ENCODE measurements at places on chromosomes 5 and 9. TPM values are rescaled to one million over a fixed set of nuclear protein-coding genes. Genes with fewer than 3 reads are reported as not detected.

GRCh38 chr5:175572886-175573285 lies 85.0 kb upstream of the HRH2 start:
- peak; percentile 64 for DNase-seq

DNA sequence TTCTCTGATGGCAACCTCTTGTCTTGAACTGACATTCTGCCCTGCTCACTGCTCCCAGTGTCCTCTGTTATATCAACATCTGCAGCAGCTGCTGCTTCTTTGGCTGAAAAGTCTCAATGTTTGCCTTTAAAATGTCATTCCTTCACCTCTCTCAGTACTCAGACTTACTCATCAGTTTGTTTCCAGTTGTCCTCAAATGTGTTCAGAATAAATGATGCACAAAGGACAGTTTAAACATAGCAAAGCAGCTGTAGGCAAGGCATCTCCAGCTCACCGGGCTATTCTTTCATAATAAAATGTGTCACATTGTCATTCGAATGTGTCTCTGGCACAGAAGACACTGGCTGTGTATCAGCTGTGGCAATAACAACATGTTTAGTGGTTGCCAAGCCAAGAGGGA lies 590.9 kb upstream of the ZNF608 start:
- no peak for DNase-seq

ALDOB gene
- not detected for total RNA-seq

DNA sequence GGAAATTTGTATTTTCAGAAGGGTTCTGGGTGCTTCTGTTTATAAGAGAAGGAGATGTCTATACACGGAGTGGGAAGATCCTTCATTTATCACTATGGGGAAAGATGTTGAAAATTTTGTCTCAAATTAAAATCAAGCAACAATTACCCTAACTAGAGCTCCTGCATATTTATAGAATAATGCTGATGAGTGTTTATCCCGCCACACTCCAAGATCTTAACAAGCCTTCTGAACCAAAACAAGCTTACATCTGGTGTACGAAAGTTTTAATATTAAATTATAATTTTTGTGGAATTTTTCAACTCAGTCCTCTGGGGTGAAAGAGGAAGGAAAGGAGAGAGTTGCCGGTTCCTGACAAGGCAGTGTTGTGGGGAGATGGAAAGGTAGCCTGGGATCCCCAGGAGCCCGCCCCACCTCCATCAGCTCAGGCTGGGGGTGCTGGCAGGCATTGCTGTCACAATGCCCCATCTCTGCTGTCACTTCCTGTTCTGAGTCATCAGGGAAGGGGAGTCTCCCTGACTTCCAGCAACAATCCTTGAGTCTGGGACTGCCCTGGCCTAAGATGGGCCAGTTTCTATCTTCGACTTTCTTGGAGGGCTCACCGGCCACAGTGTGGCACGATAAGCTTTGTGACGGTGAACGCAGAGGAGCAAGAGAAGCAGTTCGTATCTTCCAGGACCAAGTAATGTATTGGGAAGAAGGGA lies 64.5 kb downstream of the ERAP1 start:
- peak; percentile 32 for DNase-seq

DNA sequence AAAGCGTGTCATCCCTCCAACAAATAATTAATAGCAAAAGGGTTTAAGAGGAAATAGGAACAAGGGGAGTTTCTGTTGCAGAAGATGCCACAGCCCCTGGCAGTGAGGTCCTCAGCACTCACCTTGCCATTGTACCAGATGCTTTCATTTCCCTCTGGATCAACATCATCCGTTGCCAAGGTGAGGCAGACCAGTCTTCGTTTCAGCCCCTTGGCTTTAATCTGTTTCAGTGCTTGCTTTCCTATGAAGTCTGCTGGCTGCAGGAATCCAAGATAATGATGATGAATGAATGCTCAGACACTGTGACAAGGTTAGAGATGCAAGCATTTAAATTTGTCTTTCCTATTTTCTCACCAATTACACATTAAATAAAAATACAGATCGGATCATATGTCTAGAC lies 20.0 kb upstream of the ARSB start:
- no peak for DNase-seq

DNA sequence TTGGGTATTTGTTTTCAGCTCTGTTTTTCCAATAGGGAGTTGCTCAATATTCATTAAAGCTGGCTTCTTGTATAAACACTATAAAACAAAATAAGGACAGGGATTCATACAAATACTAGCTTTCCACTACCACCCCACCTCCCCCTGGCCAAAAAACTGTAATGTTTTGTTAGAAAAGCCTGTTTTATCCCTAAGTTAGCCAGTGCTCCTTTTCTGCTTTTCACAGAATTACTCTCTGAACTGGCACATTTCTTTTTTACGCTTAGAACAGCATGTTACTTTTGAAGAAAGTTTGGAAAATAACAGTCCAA lies 147.4 kb upstream of the DMRT1 start:
- no peak for DNase-seq

MAMDC2 gene
- not detected for total RNA-seq

TAF11L5 gene
- total RNA-seq = not detected

DNA sequence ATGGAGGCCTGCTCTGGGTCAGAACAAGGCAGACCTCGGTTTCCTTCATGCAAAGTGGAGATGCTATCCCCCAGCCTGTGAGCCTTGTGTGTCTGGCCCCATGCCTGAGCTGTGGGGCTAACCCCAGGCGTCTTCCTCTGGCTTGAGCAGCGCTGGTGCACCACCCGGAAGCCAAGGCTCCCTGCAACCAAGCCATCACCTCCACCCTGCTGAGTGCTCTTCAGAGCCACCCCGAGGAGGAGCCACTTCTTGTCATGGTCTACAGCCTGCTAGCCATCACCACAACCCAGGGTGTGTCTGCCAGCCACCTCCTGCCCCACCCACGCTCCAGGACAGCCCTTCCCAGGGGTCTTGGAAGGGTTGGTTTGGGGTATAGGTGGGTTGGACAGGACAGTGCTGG lies 16.2 kb downstream of the REXO4 start:
- no peak for DNase-seq

GRCh38 chr9:110808599-110808980 lies 140.0 kb downstream of the MUSK start:
- DNase-seq = no peak

MSMP gene
- total RNA-seq = not detected

- DNase-seq = no peak
Observed at GRCh38 chr9:12658531-12659209, 34.5 kb upstream of the TYRP1 start.

GRCh38 chr5:148950892-148951291 lies 112.0 kb downstream of the SH3TC2 start:
- DNase-seq = no peak

DIRAS2 gene
- total RNA-seq = not detected

FCN1 gene
- total RNA-seq = not detected

DNA sequence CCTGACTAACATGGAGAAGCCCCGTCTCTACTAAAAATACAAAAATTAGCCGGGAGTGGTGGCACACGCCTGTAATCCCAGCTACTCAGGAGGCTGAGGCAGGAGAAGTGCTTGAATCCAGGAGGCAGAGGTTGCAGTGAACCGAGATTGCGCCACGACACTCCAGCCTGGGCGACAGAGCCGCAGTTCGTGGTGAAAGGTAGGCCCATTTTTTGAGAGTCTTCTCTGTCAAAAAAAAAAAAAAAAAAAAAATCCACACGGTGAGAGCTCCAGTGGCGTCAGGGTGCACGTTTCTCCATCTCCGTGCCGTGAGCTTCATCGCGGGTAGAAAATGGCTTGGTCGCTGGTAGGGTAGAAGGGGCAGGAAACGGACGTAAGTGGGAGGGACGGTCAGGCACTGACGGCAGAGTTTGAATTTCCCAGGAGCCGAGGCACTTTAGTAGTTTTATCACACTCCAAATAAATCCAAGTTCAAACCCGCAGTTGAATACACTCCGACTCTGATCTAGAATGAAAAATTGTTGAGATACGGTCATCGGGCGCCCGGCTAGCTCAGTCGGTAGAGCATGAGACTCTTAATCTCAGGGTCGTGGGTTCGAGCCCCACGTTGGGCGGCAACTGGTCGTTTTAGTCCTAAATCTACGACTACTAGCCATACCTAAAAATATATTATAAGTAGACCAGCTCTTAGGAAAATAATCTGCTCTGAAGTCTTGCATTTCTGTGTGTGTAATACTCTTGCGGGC lies 2.4 kb upstream of the TRIM7 start:
- peak; percentile 90 for DNase-seq

GRCh38 chr5:113081881-113082546 lies 105.4 kb downstream of the DCP2 start:
- DNase-seq = peak; percentile 91

LCN12 gene
- not detected for total RNA-seq
